Kidney epithelial cell (primary cell): ENCODE measurements at places on chromosomes 13 and 19. TPM values are rescaled to one million over a fixed set of nuclear protein-coding genes. Genes with fewer than 3 reads are reported as not detected.

MBD3L3 gene
- not detected in 2 replicates for total RNA-seq

SYDE1 gene
- 28.4 and 47.0 TPM in 2 replicates for total RNA-seq

GADD45B gene
- 99.6 and 106 TPM in 2 replicates for total RNA-seq

TBCB gene
- 337 and 371 TPM in 2 replicates for total RNA-seq

LIM2 gene
- not detected in 2 replicates for total RNA-seq

GRCh38 chr13:33380487-33381079, 95.0 kb upstream of the STARD13 start:
- DNase-seq: no peak

- DNase-seq: no peak
Measured at GRCh38 chr13:89205856-89206520, 1534.8 kb downstream of the SLITRK5 start.
